Right lung (tissue), 10 donors: ENCODE measurements at places on chromosomes 3 and 15.
A peak's percentile ranks its signal among the peaks of the same experiment; 100 is the strongest.

DNA sequence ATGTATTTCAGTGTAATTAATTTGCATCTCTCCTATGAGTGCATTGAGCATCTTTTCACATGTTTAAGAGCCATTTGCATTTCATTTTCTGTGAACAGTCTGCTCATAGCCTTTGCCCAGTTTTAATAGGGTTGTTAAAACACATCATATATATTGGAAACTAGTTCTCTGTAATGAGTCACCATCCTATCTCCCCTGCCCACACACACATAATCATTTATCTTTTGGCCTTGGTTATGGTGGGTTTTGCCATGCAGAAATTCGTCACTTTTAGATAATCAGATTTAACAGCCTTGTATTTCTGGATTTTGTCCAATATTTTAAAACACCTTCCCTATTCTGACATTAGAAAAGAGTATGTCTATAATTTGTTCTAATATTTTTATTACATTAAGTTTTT is 11.9 kb upstream of the CHRM5 start:
- no peak for DNase-seq

DNA sequence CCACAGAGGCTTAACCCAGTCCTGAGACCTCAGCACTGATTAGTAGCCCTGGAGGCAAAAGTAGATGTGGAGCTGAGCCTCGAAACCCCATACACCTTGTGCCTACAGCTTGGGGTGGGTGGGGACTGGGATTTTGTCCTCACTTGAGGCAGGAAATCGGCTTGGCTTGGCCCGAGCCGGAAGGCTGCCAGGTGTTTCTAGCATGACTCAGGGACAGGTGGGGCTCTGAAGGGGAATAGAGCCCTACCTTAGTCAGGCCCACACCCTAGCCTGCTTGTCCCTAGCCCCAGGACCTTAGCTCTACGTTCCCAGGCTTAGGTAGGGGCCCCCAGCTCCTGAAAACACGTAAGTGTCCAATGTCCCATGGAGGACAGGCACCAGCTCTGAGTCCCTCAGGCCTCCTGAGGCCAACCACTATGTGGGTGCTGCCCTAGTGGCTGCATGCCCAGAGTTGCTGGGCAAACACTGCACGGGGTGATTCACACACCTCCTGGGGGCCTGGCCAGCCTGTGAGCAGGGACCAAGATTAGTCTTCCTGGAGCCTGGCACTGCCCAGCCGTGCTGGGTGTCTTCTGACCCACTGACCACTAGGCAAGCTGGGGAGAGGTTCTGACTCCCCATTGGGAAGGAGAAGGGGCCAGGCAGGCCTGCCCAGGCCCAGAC is 3.1 kb downstream of the MST1R start:
- DNase-seq: no peak

DNA sequence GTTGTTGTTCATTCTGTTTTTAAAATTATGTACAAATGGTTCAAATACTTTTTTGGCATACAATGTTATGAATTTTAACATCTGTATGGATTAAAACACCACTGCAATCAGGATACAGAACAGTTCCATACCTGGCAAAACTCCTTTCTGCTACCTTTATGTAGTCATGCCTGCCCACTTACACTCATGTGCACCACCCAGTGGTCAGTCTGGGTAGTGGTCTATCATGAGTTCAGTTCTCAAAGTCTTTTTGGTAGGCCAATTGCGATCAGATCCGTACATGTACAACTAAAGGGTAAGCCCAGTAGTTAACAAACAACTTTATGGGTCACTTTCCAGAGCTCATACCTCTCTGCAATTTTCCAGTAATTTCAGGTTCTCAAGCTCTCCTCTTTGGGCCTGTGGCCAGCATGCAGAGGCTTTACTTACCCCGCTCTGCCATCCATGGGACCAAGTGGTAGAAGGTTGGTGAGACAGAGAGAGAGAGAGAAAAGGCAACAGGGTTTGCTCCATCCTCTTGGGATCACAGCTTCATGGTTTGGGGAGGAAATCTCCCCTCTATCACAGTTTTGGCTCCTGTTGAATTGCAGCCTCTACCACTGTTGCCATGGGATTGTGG is 63.9 kb upstream of the FAM98B start:
- peak; percentile 35 for DNase-seq

DNA sequence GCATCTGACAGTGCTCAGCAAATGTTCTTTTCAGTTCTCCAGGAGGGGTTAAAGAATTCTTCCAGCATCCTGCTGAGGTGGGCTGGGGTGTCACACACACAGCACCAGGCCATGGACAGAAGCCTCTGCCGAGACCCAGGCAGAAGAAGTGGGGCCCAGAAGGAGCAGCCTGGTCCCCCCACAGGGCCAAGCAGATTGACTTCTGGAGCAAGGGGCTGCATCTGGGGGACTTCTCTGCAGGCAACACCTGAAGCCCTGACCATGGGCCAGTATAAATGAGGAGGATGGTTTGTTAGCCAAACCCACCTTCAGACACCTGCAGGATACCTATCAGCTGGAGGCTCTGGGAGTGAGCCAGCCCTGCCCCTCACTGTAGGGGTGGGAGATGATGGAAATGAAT is 16.2 kb upstream of the TMEM40 start:
- DNase-seq: no peak

GRCh38 chr3:18868911-18869689 is 279.2 kb upstream of the KCNH8 start:
- DNase-seq: no peak

- no peak for DNase-seq
Observed at GRCh38 chr3:119541547-119541946, 17.9 kb downstream of the CD80 start.

DNA sequence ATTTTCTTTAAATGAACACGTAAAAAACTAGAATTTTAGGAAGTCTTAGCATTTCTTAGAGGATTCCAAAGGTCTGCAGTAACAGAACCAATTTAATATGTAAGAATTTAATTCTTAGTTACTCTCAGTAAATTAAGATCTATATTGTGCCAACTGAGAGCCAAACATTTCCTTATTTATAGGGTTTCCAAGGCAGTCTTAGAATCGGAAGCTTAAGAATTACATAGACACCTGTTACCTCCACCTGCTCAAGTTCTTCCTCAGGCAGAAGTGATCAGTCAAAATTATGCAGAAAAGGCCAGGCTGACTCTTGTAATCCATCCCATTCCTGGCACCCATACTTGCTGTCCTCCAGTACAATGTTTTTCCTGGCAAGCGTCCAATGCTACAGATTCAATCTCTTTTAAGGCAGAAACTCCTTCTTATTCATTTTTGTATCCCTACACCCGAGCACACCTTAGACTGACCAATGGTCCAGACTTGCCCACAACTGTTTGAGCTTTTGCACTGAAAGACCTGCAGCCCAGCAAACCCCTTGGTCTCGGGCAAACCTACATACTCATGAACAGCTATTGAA is 64.3 kb downstream of the NCEH1 start:
- DNase-seq: no peak

GRCh38 chr15:85353516-85353915 is 26.9 kb upstream of the AKAP13 start:
- DNase-seq: no peak

DNA sequence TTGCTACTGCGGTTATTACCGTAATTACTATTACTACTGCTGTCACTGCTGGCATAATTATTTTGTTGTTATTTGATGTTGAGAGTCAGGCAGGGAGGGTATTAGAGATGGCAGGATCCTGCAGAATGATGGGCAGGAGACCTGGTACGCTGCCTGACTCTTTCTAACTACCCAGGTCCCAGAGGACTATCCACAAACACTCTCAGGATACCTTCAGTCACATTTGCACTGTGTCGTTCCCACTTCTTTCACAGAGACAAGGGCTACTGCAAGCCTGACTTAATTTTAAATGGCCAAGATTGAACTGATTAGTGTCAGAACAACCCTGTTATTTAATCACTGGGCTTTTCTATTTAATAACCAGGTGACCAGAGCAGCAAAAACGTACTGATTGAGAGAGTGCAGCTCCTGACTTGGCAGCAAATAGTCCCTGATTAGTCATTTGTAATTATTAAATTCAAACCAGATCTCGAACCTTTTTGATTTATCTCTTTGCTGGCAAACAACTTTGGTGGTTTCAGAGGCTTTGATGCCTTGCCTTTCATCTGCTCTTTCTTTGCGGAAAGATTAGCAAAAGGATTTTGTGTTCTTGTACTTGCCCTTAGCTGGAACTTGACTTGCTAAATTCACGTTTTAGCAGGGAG is 88.8 kb upstream of the ARHGEF3 start:
- no peak for DNase-seq

DNA sequence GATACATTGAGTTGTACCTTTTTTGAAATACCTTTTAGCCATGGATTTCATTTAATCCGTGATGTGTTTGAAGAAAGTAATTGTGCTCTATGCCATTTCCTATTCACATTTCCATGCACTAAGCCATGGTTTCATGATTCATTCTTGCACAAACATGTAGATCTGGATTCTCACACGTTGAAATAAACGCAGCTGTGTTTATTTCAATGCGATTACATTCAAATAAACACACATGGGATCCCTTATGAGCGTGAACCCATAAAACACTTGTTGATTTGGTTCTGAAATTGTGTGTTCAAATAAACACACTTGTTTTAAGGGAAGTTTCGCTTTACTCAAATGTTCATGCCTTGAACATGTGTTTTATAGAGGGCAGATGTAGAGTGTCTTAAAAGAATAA is 39.2 kb downstream of the BBX start:
- DNase-seq: no peak

- no peak for DNase-seq
Observed at GRCh38 chr15:66095871-66096687, 157.5 kb downstream of the MEGF11 start.

DNA sequence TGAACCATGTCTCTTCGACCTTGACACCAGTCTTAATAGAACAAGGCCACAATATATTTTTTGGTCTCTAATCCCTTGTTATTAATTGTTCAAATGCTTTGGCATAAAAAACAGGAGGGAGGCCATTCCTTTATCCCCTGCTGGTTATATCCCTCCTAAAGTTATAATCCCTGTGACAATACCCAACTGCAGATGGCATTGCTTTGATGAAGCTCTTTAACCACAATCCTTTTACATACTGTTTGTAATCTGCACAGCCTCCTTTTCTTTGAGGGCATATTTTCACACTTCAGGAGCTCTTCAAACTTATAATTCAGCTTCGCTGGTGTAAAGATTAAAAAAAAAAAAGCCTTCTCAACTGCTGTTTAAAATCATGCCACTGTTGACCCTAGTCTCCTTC is 919.0 kb downstream of the EPHA3 start:
- no peak for DNase-seq

GRCh38 chr15:34693053-34693744 is 61.6 kb downstream of the GJD2 start:
- DNase-seq: no peak

DNA sequence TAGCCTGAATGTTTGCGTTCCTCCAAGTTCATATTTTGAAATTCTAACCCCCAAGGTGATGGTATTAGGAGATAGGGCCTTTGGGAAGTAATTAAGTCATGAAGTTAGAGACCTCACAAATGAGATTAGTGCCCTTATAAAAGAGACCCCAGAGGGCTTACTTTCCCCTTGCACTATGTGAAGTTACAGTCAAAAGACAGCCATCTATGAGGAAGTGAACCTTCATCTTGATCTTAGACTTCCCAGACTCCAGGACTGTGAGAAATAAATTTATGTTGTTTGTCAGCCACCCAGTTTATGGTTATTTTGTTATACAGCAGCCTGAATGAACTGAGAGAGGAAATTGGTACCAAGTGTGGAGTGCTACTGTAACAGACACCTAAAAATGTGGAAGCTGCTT is 74.4 kb downstream of the DAPK2 start:
- DNase-seq: no peak

DNA sequence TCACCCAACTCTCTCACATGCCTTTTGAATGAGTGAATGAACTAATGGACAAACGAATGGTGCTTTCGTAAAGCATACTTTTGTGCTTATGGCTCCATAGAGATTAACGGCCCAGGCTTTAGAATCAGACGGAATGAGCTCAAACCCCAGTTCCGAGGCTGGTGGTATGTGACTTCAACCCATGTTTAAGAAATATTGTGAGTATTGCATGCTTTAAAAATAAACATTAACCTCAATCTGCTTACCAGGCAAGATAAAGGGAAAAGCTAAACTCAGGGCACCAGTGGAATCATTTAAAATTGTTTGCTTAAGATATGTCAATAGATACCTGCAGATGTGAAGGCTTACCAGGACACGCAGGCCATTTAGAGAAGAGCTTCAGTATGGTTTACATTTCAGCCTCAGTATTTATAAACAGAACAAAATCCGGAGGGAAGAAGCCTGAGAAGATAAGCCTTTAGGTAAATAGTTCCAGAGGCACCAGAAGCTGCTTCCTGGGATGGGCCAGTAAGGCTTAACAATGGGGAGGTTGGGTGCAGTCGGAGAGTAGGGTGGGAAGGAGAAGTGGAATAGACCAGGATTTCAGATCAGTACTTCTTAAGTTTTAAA is 186.4 kb downstream of the ADAMTS9 start:
- no peak for DNase-seq

DNA sequence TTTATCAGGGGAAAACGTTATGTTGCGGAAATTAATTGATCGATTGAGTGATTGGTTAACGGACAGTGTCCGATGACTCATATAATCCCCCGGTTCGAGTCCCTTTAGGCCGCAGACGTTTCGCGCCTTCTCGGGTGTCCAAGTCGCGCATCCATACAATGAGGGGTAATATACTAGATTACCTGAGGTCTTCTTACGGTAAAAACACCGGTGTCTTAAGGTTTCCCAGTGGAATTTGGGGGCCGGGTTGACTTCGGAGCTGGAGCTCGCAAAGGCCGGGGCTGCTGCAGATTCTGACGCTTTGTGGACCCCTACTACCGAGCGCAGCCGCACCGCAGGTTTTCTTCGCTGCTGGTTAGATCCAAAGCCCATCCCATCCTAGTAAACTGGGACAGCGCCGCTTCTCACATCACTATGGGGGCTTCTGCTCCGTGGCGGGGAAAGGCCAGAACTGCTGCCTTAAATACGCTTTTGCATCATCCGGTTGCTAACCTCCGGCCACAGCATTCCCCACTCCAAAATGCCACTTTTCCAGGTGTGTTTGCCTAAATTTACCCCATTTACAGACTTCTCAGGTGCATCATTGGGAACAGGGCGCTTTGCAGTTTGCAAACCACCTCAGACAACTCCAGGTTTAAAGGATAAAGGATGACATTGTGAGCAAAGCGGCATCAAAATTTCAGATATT is 858 bp upstream of the SACM1L start:
- DNase-seq: no peak

- no peak for DNase-seq
Observed at GRCh38 chr15:97989299-97989698, 28.8 kb downstream of the ARRDC4 start.

DNA sequence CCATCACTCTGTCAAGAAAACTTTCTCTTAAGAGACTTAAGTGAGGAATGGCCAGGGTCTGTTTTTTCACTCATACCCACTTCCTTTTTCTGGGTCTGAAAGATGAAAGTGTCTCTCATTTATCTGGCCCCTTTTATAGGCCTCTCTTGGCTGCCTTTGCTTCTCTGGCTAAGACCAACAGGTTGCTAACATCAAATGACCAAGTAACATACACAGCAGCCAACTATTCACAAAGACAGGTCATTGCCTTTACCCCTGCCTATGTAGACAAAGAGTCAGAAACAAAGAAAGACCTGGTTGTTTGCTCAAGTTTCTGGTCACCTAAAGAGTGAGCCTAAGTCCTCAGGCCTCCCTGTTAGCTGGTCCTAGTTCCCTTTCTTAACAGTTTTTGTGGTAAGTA is 24.0 kb upstream of the CSTA start:
- DNase-seq: no peak

- DNase-seq: no peak
Observed at GRCh38 chr3:196991581-196992460, 23.2 kb upstream of the PIGZ start.
